ENCODE measurements at places on chromosomes 6 and 20.

GRCh38 chr20:2038161-2038560, 44.3 kb upstream of the PDYN start:
- DNase-seq, result no peak

DNA sequence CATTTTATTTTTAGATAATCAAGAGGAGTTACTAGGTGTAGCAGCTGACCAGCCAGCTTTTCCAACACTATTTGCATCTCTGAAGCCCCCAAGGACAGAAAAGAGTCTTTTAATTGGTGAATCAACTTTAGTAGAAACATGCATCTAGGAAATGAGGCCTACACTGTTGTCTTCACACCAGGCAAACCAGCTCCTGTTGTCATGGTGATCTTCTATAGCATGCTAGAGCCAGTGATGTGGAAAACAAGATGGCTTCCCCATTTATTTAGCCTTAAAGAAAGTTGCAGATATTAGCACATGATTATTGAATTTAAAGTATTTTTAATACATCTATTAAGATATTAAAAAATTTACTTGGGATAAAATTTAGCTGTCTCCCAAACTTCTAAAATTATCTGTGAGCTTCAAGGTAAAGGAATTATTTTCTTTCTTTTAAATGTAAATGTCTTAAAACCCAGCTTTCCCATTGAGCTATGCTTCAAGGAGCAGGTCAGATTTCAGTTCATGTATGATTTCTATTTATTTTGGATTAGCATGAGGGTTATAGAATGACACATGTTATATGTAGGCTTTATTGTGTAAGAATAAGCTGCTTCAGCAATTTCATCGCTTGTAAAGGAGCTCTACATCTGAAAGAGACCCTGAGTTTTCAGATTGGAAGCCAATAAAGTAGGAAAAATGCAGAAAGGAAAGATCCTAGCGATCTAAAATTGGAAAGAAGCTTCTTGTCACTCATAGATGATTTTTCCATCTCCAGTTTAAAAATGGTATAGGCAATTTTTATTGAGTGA, 564.9 kb upstream of the CITED2 start:
- DNase-seq, result no peak

- DNase-seq, result no peak
These were observed 168.2 kb upstream of the SSTR4 start for GRCh38 chr20:22866812-22867341.

GRCh38 chr6:78868116-78868515, 765 bp downstream of the IRAK1BP1 start:
- no peak for DNase-seq

DNA sequence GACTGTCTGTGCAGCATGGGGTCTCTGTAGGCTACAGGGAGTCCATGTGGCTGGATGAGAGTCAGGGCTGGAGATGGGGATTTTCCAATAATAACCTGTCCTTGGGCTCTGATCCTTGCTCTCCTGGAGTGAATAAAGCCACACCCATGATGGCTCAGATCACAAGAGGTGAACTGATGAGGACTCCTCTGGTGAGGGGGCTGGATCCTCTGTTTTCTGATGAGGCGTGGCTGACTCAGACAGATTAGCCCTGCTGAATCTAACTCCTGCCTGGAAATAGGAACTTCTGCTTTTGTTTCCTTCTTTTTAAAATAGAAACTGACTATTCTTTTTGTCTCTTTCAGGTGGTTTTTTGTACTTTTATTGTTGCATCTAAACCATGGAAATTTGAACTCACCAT, 27.0 kb downstream of the CST9L start:
- no peak for DNase-seq

GRCh38 chr6:125869427-125869826, 78.7 kb downstream of the NCOA7 start:
- DNase-seq, result no peak

GRCh38 chr20:2128542-2128941, 26.9 kb downstream of the STK35 start:
- no peak for DNase-seq

GRCh38 chr6:160116411-160116810, 5.2 kb upstream of the SLC22A1 start:
- no peak for DNase-seq

DNA sequence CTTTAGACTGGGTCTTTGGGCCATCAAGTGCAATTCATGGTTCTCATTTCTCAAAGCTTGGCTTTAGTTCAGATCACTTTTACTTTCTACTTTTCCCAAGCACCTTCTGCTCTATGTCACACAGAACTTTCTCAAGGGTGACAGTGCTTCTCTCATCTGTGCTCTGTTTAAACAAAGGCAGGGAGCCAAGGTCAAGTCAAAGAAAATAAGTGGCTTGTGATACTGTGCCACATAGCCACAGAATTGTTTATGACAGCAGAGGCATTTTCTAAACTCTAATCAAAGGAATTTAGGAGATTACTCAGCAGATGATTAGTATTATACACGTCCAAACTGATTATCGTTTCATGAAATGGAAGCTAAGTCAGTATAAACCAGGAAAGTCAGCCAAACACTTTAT, 348.0 kb downstream of the HDGFL1 start:
- no peak for DNase-seq

DNA sequence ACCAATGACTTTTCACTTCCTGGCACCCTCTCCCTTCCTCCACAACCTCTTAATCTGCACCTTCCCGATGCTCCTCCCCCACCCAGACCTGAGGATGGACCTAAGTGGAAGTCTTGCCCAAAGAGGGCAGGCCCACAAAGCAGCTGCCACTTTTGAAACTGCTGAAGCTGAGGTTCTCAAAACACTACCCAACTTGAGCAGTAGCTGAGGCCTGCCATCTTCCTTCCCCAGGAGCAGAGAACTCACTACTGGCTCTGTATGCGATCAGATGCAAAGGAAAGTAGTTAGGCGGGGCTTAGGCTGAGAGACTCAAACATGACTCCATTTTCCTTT, 1.5 kb downstream of the HM13 start:
- no peak for DNase-seq

GRCh38 chr6:162099685-162100084, 627.9 kb downstream of the PRKN start:
- peak; percentile 18 for DNase-seq

DNA sequence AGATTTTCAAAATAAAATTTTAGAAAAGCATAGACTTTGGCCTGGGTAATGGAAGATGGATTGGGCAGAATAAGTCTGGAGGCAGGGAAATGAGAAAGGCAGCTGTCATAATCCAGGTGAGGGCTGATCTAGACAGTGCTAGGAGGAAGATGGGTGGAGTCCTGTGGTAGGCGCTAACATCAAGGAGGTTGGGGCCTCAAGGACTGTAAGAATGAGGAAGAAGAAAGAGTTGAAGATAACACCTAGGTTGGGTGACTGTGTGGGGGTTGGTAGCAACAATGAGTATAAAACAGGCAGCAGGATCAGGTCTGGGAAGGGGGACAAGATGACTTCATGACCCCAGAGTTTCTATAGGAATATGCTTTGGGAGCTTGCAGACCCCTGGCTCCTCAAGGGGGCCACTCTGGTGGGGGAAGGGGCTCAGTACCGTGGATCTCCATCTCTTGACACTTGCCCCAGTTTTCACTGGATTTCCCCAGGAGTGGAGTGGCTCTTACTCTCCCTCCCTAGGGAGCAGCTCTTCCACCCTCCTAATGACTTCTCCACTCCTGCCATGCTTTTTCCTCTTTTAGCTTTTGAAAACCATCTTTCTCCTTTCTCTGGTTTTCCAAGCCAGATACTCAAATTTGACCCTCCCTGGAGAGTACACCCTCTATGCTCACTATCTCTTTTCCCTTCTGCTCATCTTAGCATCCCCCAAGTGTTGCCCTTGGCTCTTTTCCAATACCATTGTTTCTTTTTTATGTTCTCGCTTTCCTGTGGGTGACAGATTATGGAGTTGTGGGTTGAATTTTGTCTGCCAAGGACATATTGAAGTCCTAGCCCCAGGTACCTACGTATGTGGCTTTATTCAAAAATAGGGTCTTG, 14.8 kb downstream of the TRIM31 start:
- DNase-seq, result no peak

GRCh38 chr6:37952027-37952426, 132.5 kb downstream of the ZFAND3 start:
- DNase-seq, result no peak

Measured in GM04503 (cell line).